AG09319 (cell line): ENCODE measurements at places on chromosomes 16 and 17.

DNA sequence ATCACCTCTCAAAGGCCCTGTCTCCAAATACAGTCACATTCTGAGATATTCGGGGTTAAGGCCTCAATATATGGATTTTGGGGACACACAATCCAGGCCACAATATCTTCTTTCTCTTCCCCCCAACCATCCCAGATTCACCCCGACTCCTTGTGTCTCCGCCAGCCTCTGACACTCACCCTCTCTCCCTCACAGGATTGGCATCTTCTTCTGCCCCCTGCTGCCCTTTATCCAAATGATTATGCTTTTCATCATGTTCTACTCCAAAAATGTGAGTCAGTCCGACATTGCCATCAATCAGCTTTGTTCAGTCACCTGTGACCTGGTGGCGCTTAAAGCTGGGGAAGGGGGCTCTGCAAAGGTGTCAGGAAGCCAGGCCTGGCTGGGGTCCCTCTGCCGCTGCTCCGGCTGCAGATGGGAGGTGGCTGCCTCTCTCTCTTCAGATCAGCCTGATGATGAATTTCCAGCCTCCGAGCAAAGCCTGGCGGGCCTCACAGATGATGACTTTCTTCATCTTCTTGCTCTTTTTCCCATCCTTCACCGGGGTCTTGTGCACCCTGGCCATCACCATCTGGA, 35.1 kb downstream of the GDE1 start:
- no peak for DNase-seq

- DNase-seq, result no peak
Observed at GRCh38 chr17:19705771-19706770, 10.3 kb downstream of the SLC47A2 start.

GRCh38 chr16:86761111-86762031, 183.0 kb downstream of the FOXL1 start:
- DNase-seq, result no peak

GRCh38 chr17:59832883-59833379, 59.8 kb downstream of the TUBD1 start:
- DNase-seq, result no peak

- DNase-seq, result no peak
Observed at GRCh38 chr17:2828397-2829038, 32.3 kb downstream of the RAP1GAP2 start.
